ENCODE measurements at places on chromosomes 1 and 21.

DNA sequence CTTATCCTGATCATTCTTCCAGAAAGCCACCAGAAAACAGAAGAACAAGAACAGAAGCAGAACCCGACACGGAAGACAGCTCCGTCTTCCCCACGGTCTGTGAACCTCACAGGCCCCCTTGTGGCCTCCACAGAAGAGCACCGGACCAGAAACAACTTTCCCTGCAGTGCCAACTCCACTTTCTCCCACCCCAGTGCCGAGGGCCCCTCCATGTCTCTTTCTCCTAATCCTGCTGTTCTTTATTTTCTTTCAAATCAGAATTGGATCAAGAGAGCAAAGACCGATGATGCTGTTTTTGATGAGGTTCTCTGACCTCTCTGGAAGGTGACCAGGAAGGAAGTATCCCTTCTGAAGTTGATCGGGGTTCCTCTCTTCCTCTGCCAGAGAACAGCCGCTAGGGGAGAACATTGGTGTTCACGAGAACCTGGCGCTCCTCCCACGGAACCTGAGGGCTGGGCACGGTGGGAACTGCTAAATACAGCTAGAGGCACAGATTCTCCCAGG lies 58.9 kb upstream of the CTTNBP2NL start:
- no peak for DNase-seq

- no peak for DNase-seq
These were observed 5.4 kb downstream of the GADD45A start for GRCh38 chr1:67690411-67690810.

GRCh38 chr1:237267743-237268142 lies 225.8 kb downstream of the RYR2 start:
- DNase-seq = no peak

DNA sequence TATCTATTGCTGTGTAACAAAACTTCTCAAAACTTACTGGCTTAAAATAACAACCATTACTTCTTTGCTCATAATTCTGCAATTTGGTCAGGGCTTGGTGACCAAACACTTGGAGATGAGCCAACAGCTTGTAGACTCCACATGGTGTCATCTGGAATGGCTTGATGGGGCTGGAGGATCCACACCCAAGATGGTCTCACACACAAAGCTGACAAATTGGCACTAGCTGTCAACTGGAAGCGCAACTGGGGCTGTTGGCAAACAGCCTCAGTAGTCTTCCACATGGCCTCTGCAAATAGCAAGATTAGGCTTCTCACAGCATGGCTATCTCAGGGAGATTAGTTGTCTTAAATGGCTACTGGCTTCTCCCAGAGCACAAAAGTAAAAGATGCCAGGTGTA lies 27.1 kb upstream of the MTF2 start:
- no peak for DNase-seq

GRCh38 chr1:174989536-174990220 lies 10.1 kb upstream of the CACYBP start:
- DNase-seq = no peak

DNA sequence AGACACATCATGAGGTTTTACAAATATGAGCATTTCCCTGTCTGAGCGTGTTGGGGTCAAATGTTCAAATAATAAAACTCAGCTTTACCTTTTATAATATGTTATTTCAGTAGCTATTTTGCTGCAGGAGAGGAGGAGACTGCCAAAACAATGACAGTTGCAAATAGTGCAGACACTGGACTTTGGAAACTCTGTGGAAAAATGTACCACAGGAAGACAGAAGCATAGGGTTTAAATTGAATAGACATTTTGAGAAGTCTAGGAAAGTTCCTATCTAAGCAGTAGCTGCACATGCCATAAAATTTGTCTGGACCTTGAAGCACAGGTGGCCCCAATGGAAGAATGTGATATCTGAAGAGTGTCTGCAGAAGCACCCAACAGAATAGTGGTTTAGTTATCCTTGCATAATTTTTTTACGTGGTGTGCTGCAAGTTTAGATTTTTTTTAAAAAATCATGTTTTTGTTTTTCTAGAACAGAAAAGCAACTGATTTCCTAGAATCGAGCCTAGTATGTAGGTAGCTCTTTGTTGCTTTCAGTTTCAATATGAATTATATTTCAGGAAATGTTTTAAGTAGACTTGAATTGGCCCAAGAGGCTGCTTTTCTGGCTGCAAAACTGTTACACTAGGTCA lies 14.0 kb upstream of the GBP5 start:
- DNase-seq = no peak

GRCh38 chr1:158007667-158008386 lies 14.4 kb downstream of the KIRREL1 start:
- no peak for DNase-seq

DNA sequence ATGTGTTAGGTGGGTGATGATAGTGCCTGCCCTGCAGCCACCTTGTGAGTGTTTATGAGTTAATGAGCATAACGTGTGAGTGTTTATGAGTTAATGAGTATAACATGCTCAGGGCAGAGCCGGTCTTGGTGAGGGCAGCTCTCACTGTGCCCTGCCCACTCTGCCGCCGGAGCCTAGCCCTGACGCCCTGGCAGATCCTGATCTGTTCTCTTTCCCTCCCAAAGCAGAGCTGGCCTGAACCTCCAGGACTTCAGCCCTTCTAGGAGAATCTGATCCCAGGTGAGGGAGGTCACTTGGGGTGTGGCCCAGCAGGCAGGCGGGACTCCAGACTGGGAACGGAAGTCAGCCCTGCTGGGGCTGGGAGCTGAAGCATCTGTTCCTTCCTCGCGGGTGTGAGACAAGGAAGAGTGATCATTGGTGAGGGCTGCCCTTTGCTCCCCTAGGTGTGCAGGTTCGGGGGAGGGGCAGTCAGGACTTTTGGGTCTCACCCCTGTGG lies 5.7 kb downstream of the FBLIM1 start:
- DNase-seq = no peak

DNA sequence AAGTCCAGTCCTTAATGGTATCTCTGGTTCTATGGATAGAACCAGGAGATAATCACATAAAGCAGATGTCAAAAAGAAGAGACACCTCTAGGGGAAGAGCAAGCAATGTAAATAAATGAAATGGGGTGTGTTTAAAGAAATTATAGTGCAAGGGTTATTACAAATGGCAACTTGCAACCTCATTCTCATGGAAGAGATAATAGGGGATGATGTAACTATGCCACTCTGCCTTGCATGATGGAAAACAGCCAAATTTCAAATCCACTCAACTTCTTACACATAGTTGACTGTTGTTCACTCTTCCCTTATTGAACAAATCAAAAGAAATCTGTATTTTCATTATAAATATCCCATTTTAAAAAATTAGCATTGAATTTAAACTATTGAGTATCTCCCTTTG lies 274.0 kb upstream of the TMPRSS15 start:
- no peak for DNase-seq

- DNase-seq = no peak
These were observed 71.5 kb downstream of the UMODL1 start for GRCh38 chr21:42142627-42143026.

DNA sequence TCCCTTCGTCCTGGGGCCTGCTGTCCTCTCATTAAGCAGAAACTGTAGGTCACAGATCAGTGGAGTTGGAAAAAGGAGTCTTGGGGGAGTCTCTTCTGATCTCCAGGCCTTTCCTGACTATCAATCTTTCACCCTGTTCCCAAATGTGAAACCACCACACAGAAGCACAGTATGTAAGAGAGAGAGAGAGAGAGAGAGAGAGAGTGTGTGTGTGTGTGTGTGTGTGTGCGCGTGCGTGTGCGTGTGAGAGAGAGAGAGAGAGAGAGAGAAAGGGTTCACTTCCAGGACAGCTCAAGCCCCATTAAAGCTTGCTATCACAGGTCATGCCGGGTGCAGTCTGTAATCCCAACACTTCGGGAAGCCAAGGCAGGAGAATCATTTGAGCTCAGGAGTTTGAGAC lies 1.5 kb upstream of the TTC24 start:
- no peak for DNase-seq

DNA sequence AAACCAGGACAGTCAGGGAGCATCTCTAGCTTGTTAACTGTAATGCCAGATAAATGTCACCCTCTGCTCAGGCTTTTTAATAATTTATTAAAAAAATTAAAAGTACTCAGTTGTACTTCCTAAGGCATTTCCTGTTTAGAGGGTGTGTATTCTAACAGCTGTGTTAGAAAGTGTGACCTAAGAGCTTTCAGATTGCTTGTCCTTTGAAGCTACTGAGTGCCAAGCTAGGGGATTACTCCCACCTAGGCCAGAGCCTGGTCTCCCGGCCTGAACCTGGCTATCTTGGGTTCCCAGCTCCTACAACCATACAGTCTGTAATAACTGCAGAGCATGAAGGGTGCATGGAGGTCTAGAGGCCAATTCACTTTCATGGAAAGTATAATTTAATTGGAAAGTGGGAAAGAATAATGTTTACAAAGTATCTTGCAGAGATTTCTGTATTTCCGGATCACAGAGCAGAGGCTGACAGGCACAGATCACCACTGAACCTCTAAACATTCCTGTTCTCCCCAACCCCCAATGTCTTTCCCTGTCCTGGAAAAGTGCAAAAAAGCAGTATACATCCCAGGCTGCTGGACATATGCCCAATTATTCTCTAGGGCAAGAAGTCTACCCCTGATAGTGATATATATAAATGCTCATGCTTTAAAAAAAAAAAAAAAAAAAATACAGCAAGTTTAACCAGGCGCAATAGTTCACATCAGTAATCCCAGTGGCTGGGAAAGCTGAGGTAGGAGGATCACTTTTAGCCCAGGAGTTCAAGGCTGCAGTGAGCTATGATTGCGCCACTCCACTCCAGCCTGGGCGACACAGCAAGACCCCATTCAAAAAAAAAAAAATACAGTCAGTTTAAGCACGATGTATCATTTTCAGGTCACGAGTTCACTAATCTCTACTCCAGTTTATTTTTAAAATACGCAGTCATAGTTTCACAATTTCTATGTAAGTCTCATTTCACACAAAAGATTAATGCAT lies 36.7 kb upstream of the RAP1A start:
- no peak for DNase-seq

DNA sequence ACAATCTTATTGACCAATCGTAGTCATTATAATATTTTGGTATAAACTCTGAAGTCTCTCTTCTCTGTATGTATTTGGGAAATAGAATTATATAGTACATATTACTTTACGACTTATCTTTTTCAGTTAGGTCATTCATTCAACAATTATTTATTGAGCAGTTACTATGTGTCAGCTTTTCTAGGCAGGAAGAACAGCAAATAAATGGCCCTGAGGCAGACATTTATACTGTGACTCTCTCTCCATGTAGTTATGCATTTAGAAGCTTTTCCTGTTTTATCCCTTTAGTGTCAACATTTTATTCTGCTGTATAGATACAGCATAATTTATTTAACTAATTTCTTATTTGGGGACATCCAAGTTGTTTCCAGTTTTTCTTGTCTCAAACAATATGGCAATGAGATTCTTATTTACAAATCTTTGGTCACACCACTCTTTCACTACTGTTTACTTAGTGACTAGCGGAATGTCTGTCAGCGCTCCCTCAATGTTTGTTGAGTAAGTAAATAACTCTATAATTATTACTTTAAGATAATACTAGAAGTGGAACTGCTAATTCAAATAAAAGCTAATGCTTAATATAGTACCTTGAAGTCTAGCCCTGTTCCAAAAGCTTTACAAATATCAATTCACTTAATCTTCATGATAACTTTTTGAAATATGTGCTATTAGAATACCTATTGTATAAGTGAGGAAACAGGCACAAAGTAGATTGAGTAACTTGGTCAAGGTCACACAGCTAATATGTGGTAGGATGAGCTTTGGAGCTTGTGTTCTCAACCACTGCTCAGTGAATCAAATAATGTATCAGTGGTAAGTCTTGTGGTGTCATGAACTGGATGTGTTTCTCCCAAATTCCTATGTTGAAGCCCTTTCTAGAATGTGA lies 465.6 kb downstream of the SIPA1L2 start:
- no peak for DNase-seq

DNA sequence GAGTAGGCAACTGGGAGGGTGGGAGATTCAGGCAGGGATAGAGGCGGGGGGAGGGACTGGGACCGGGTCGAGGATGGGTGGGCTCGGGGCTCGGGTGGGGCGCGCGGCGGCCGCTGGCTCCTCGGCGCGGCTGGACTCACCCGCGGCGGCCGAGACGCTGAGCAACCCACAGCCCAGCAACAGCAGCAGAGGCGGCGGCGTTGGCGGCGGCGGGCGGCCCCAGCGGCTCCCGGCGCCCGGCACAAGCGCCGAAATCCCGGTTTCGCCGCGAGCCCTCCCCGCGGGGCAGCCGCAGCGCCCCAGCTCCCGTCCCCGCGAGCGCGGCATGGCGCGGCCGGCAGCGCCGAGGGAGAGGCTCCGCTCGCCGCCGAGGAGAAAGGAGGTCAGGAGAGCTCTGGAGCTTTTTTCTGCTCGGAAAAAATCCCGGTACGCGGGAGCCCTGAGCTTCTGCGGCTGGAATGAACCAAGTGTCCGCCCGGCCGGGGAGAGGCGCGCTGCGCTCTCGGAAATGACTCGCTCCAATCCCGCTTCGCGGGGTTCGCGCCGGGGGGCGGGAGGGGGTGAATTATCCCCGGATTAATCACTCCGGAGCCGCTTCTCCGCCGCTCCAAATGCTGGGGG lies at the start of gene CSMD2:
CSMD2 (minus strand) TSS at position 460 of the 621 bp plus-strand sequence; CDS start at position 327, 133 bp downstream.
- no peak for DNase-seq

DNA sequence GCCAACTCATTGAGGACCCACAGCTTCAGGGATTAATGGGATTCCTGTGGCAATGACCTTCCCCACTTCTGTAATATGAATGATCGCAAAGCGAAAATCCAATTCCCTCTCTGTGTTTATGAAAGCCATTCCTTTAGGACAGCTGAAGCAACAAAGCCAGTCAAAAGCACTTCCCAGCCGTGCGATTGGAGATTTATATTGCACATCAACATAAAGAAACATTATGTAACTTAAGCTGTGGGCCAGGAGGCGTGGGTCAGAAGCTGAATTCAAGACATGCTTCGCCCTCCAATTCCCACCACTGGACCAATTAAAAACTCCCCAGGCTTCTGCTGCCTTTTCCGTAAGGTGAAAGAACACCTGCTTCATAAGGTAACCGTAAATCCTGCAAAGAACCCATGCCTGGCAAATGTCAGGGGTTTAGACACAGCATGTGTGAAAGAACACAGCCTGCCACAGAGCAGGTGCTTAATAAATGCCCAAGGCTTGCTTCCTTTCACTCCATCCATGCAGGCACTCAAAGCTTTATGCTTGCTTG lies 138.9 kb upstream of the SOD1 start:
- DNase-seq = no peak

DNA sequence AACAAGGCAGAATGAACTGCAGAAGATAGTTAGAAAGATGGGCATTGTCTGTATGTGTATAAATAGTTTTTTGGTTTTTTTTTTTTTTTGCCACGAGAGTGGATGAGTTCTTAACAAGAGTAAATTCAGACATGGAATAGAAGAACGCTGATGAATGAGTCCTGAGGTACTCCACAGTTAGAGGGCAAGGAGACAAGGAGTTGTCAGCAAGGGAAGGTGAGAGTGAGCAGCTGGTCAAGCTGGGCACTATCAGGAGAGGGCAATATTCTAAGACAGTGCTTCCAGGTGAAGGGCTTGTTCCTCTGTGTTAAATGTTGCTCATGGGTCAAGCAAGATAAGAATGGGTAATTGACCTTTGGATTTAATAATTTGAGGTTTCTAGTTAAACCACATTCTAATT lies 138.6 kb upstream of the FAM78B start:
- no peak for DNase-seq

- DNase-seq = peak; percentile 13
These were observed 2.0 kb downstream of the KCNA3 start for GRCh38 chr1:110672753-110673108.
